ENCODE measurements at places on chromosomes 5 and 9. TPM values are rescaled to one million over a fixed set of nuclear protein-coding genes. Genes with fewer than 3 reads are reported as not detected.

DNA sequence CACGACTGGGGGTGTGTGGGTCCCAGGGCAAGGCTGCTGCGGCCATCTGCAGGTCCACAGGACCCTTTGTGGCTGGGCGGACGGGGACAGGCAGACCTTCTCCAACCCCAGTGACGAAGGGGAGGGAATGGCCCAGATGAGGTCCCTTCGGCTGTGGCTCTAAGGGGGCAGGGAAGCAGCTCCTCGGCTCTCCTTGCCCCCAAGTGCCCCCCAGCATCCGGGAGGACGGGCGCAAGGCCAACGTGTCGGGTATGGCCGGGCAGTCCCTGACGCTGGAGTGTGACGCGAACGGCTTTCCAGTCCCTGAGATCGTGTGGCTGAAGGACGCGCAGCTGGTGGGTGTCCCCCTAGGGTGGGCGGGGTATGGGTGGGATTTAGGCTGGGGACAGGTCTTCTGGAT lies 82.8 kb downstream of the HMCN2 start:
- DNase-seq: no peak

DNA sequence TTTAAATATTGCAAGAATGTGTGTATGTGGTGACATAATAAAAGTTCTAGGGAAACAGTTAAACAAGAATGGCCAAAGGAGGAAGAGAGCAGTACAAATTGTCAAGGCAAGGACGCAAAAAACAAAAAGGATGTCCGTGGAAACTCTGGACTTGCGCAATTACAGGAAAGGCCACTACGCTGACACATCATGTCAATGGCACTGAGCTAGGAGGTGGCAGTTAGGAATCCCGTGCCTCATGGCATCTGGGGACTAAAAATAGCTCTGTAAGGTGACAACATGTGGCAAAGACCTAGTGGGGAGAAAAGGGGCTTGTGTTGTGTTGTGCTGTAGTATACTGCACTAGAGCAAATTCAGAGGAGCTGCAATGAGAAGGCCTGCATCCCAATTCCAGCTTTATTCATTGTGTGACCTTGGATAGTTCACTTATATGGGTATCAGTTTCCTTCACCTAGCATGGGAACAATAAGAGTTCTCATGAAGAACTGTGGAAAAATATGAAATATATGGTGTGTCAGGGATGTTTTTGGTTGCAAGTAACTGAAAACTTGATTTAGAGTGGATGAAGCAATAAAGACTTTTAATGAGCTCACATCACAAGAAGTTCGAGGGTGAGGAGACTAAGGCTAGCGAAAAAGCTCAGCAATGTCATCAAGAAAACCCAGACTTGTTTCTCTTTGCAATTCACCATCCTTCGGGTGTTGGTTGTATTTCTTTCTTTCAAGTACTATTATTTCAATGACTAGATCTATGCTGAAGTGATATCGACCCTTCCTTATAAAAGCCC lies 124.1 kb upstream of the STC2 start:
- DNase-seq: no peak

- no peak for DNase-seq
Observed at GRCh38 chr5:149117970-149118369, 23.3 kb upstream of the ABLIM3 start.

DNA sequence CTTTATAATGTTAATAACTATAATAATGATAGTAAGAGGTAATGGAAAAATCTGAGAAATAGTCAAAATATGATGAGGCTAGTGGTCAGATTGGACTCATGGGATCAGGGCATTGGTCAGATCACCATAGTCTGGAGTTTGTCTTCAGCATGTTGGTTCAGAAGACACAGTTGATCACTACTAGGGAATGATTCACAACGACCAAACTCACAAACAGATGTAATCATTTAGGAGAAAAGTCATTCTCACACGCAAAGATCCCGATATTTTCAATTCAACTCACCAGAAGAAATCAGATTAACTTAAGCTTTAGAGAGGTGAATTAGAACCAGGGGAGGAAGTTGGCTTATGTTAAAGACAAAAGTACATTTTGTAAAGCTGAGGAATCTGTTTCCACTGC lies 131.8 kb downstream of the LURAP1L start:
- no peak for DNase-seq

- no peak for DNase-seq
Observed at GRCh38 chr9:125547368-125547767, 159.6 kb downstream of the MAPKAP1 start.

DNA sequence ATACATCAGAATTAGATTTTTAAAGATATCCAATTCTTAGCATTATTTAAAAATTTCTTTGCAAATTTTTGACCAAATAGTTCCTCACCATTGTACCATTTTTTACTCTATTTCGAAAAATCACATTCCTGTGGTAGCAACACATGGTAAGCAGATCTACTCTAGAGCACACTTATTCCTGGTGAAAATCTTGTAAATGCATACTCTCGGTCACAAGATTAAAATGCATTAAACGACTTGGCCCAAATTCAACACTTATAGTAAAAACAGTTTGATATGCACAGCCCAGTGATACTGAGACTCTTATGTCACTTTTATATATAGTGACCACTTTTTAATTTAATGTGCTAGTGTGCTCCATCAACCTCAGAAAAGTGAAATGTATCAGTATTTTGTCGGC lies 208.8 kb upstream of the TARS1 start:
- no peak for DNase-seq

DNA sequence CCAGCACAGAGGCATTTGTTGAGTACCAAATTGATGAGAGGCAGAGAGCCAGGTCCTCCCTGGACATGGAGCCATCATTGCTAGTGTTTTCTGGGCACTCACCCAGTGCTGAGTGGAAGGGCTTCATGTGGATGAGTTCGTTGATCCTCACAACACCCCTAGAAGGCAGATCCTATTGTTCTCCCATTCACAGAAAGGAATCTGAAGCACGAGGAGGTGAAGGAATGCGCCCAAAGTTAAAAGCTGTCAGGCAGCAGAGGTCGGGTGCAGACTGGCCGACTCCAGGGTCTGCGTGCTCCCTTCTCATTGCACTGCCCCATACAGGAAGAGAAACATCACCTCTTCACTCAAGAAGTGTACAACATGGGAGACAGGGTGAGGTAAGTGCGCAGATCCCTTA lies 153.5 kb upstream of the TNPO1 start:
- DNase-seq: no peak

The IL9 gene
- total RNA-seq: not detected

GRCh38 chr5:35487233-35488025 lies 130.2 kb upstream of the SPEF2 start:
- DNase-seq: no peak

DNA sequence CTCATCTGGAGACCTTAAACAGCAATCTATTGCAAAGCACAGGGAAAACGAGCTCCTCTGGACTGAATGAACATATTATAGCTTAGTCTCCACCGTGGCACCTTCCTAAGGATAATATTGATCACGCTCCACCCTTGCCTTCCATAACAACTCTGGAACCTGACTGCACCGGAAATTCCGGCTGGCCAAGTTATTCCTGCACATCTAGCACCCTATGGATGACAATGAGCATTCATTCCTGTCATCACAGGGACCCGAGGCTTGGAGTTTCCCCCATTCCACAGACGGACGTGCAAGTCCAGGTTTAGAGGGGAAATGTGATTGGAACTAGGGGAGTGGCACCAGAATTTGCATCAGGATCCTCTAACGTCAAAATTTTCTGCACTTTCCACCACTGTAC lies 27.5 kb downstream of the STK10 start:
- DNase-seq: no peak
